Adrenal gland (tissue), 19 donors: ENCODE measurements at places on chromosomes 1 and 21. TPM values are rescaled to one million over a fixed set of nuclear protein-coding genes. Genes with fewer than 3 reads are reported as not detected.

TRIM33 gene
- polyA plus RNA-seq, result 13.8 TPM

METTL13 gene
- polyA plus RNA-seq, result 37.1 TPM

SPATA17 gene
- 0.56 TPM for polyA plus RNA-seq

OR2T35 gene
- not detected for polyA plus RNA-seq

PROK1 gene
- polyA plus RNA-seq, result 6.2 TPM

TMCC2 gene
- polyA plus RNA-seq, result 3.3 TPM

MARCKSL1 gene
- 49.2 TPM for polyA plus RNA-seq

PATJ gene
- 16.5 TPM for polyA plus RNA-seq

SPRR2G gene
- polyA plus RNA-seq, result not detected

FAM72C gene
- polyA plus RNA-seq, result 0.44 TPM

PLEKHN1 gene
- 4.2 TPM for polyA plus RNA-seq

S100A7 gene
- polyA plus RNA-seq, result not detected

PRPF38B gene
- 63.2 TPM for polyA plus RNA-seq

WDR4 gene
- polyA plus RNA-seq, result 5.0 TPM

ADAMTSL4 gene
- 31.4 TPM for polyA plus RNA-seq

OR1C1 gene
- not detected for polyA plus RNA-seq

SGIP1 gene
- polyA plus RNA-seq, result 6.3 TPM

C1orf50 gene
- polyA plus RNA-seq, result 13.5 TPM

PLD5 gene
- 0.24 TPM for polyA plus RNA-seq

HMCN1 gene
- polyA plus RNA-seq, result 1.3 TPM

NT5C1A gene
- 0.97 TPM for polyA plus RNA-seq

ADORA3 gene
- 10.1 TPM for polyA plus RNA-seq
